Neural progenitor cell (in vitro differentiated cells): ENCODE measurements at places on chromosomes 1 and 21.

DNA sequence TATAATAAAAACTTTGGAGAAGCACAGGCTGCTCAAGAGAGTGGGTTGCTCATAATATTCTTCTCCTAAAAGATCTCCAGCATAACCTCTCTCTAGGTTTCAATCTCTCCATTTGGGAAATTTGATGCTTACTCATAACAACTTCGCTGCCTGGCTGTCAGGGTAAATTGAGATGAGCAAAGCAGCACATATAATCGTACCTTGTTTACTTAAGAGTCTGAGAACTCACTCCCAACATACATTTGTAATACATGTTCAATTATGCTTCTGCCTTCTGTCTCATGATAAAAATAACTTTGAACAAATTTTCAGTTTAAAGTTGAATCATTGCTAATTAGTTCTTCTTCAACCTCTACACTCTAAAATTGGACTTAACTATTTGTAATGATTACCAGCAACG is 68.9 kb downstream of the DUSP10 start:
- no peak for DNase-seq

- DNase-seq: no peak
Observed at GRCh38 chr1:221204055-221204833, 325.0 kb downstream of the HLX start.

GRCh38 chr21:46054451-46054881 is 43.4 kb upstream of the COL6A2 start:
- DNase-seq: peak; percentile 57

DNA sequence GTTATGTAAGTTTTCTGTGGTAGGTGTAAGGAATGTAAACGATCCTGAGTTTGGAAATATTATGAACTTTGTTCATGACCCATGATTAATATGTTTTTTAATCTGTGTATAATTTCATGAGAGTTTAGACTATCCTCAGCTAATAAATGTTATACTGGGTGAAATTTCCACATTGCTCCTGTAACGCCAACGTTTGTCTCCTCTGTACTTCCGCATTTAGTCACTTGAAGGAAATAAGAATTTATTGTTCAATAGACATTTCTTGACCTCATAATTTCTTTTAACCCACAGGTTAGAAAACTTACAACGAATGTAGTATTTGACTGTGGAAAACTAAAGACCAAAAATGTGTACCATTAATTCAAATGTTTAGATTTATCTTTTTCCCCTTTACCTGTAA is 876 bp downstream of the KCNJ15 start:
- no peak for DNase-seq

DNA sequence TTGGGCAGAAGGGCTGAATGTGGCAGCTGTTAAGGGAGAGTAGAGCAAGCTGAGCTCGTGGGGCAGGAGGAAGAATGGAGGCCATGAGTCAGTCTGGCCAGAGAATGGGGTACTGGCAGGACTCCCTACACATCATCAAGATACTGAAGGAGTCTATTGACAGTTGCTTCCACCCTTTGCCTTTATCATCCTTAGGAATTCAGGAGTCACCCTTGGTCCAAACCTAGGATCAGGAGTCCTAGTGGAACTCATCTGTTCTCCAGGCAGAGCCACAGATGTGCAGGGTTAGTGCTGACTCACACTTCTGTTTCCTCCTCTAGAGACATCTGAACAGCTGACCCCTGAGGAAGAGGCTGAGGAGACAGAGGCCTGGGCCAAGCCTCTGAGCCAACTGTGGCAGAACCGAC is 18.7 kb upstream of the ST3GAL3 start:
- DNase-seq: no peak
